ENCODE measurements at places on chromosomes 3 and 15.

DNA sequence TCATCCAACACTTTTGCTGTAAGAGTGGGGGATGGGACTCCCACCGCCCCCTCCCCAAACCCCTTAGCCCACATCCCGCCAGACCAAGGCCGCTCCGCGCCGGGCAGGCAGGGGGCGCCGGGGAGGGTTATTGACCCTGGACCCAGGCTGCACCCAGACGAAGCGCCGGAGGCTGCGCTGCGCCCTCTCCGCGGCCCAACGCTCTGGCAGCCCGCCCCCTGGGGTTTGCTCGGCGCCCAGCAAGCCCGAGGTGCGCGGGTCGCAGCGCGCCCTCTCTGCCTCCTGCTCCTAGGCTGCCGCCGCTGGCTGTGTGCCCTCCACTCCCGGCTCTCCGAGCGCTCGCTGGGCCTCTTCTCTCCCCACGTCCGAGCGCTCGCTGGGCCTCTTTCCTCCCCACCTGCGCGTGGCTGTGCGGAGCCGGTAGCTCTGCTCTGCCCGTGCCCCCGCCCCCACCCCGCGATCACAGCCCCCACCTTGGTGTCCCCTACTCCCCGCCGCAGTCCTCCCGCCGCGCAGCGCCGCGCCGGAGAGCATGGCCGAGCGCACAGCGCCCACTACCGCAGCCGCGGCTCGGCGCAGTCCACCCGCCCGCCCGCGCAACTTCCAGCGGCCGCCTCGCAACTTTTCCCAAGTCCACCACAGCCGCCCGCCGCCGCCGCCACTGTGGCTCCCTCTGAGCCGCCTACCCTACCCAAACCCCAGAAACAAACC is 1.2 kb downstream of the MECOM start:
- no peak for DNase-seq

- no peak for DNase-seq
These were observed 34.9 kb upstream of the ARL8B start for GRCh38 chr3:5087209-5087608.

- DNase-seq = no peak
These were observed 2.2 kb upstream of the THRB start for GRCh38 chr3:24496529-24497482.

DNA sequence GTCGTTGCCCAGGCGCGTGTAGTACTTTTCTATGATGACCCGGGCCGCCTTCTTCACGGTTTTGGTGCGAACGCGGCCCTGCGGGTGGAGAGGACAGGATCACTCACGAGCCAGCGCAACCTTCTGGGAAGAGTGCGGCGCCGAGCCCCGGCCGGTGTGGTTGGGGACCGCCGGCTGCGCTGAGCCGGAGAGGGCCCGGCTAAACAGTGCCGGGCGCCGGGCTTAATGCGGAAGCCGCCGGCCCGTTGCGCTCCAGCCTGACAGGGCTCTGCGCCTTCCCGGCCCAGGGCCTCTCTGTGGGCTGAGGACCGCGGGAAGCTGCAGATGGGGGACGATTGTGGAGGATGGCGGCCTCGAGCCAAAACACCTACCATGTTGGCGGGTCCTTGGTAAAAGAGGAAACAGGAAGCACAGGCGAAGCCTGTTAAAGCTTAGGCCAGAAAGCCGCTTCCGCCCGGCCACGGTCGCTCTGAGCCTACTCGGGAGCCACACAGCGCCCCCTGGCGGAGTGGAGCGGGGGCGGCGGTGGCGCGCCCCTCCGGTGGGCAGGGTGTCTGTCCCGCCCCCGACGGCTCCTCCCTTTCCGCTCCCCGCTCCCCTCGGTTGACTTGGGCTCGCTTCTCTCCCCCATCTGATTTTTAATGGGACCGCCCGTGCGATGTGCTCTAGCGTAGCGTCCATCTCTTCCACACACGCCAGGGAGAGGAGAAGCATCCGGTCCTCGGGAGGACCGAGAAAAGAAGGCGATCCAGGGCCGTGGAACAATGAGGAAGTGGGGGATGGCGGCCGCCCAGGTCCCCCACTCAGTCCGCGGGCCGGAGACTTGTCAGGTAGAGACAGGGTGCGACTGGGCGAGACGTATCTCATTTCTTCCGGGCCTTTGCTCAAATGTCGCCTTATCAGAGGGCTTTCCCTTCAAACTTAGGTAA is at the start of gene RPS17:
TSS of gene RPS17 (minus strand) at position 403 of the 929 bp plus-strand sequence. CDS start at position 374, 29 bp downstream.
- DNase-seq = peak; percentile 96

GRCh38 chr15:84812842-84813241 is 4.3 kb upstream of the ALPK3 start:
- no peak for DNase-seq

- no peak for DNase-seq
These were observed 72.5 kb upstream of the SLC6A11 start for GRCh38 chr3:10743366-10744097.

- no peak for DNase-seq
These were observed 533.0 kb upstream of the SEMA6D start for GRCh38 chr15:47184003-47184907.

- DNase-seq = no peak
These were observed 289.7 kb upstream of the TPRG1 start for GRCh38 chr3:188881954-188882641.

DNA sequence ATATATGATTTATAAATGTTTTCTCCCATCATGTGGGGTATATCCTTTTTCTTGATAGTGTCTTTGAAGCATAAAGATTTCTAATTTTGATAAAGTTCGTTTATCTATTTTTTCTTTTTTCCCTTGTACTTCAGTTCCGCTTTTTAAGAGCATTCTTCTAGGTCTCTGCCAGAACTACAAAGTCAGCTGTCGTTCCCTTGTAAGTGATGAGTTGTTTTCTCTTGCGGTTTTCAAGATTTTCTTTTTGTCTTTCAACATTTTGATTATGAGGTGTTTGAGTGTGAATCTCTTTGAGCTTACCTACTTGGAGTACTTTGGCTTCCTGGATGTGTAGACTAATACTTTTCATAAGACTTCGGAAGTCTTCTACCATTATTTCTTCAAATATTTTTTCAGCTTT is 9.3 kb upstream of the PRICKLE2 start:
- no peak for DNase-seq

GRCh38 chr3:43055806-43056770 is 49.8 kb downstream of the POMGNT2 start:
- DNase-seq = no peak

GRCh38 chr3:159877924-159878323 is 110.7 kb upstream of the IL12A start:
- no peak for DNase-seq

GRCh38 chr3:122033023-122033422 is 11.0 kb upstream of the ILDR1 start:
- no peak for DNase-seq

DNA sequence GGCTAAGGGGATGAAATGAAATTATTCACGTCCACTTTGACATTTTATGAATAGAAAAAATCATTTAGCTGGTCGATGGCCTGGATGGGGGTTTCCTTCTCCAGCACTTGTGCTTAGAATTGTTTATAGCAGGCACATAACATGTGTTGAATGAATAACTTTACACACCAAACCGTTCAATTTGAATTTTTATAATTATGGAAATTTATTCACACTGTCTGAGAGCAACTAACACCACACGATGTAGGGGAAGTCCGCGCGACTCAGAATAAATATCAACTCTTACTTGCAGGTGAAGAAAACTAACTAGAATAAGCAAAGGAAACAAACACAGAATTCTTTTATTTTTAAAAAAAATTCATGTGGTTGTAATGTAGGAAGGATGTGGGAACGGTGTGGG is 81.3 kb downstream of the MINAR1 start:
- no peak for DNase-seq

- DNase-seq = no peak
These were observed 33.9 kb downstream of the DZIP1L start for GRCh38 chr3:138081371-138082084.

- no peak for DNase-seq
These were observed 478.7 kb upstream of the WNT5A start for GRCh38 chr3:55965776-55966175.

- DNase-seq = no peak
These were observed 173.1 kb upstream of the LYSMD4 start for GRCh38 chr15:99906311-99906710.

- no peak for DNase-seq
These were observed 132.1 kb upstream of the SATB1 start for GRCh38 chr3:18557216-18557615.

DNA sequence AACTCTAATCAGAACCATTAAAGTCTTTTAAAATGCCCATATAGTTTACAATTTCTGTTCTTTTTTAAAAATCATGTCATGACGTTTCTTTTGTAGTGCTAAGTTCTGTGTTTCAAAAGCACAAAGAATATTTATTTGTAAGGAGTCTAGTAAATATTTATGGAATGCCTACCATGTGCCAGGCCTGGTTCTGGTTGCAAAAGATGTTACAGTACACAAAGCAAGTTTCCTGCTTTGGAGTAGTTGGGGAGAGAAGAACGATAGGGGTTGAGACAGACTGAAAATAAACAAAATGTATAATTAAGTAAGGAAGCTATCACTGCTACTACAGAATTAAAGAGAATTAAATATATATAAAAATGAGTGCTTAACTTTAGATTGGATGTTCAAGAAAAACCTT is 86.8 kb upstream of the CMSS1 start:
- DNase-seq = no peak

DNA sequence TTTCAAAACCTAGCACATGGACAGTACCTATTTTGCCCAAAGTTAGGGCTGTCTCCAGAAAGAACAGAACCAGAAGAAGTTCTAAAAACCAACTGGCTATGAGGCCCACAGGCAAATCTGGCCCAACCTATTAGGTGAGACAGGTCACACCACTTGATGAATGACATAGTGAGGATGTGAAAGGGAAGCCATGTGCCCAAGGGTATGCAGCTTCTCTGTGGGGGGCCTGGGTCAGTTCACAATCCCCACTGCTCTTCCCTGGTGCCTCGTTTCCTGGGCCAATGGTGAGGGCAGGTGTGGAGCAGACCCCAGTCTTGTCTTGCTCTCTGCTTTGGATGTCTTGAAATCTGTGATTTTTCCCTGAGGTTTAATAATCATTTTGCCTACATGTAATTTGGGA is 8.9 kb downstream of the INSYN1 start:
- DNase-seq = no peak

- DNase-seq = no peak
These were observed 1.8 kb downstream of the GRK7 start for GRCh38 chr3:141764986-141765385.

- DNase-seq = no peak
These were observed 52.6 kb downstream of the MBNL1 start for GRCh38 chr3:152321200-152321954.

GRCh38 chr15:39125904-39126303 is 455.0 kb upstream of the THBS1 start:
- peak; percentile 6 for DNase-seq

DNA sequence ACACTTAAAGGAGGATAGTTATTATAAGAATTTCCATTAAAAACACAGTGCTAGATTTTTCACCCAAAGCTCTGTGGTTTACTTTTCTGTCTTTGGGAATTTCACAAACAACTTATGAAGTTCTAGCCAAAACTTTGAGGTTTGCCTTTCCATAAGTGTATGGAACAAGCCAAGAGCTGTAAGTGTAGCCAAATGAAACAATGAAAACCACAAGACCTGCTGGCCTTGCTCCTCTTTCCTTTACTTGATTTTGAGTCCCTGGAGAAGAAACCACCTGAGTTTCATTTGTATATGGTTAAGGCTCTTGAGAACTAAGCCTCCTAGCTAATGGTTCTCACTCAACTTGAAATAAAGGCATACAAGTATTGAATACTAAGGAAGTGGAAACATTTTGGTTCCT is 365.3 kb upstream of the EPHA3 start:
- no peak for DNase-seq

DNA sequence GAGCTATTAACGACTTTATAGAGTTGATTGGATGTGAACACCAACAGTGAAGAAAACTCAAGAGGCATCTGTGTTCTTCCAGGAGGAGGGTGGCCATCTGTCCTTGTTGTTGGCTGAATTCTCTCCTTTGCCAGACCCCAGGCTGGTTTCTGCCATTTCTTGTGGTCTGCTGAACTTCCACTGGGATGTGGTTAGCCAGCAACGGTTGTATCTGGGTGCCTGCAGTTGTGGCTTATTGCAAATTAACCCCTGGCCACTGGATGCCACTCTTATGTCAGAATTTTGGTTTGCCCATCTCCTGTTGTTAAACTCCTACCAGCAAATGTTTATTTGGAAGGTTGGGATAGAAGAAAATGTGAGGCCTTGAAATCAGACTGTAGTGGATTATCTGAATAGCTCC is 163.6 kb upstream of the TBC1D5 start:
- DNase-seq = no peak

DNA sequence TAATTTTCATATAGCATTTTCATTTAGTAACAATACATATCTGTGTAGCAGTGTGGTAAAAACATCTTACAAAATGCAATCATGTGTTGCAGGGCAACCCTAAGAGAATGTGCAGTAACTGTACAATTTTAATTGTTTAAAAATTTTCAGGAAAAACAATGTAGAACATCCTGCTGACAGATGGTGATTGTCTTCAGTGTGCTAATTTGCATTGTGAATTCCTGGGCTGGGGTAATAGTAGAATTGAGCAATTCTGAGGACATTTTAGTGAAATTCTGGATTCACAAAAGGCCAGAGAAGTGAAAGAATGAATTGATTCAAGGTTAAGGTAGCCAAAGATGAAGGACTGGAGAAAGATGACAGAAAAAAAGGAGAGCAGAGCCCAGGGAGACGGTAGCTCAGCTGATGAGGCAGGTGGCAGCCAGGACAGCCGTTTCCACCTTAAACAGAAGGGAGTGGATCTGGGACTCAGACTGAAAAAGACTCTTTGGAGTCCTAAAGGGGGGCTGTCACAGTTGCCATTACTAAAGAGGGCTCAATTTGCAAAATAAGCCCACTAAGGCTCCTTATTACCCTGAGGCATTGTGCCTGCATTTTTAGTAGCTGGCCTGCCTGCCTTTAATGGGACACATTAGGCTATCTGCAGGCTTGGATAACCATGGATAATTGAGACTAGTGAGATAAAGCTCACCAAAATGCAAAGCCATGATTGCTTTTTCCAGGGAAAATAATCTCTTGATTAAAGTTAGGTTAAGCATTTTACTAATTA is 8.6 kb downstream of the MAP3K13 start:
- DNase-seq = no peak

DNA sequence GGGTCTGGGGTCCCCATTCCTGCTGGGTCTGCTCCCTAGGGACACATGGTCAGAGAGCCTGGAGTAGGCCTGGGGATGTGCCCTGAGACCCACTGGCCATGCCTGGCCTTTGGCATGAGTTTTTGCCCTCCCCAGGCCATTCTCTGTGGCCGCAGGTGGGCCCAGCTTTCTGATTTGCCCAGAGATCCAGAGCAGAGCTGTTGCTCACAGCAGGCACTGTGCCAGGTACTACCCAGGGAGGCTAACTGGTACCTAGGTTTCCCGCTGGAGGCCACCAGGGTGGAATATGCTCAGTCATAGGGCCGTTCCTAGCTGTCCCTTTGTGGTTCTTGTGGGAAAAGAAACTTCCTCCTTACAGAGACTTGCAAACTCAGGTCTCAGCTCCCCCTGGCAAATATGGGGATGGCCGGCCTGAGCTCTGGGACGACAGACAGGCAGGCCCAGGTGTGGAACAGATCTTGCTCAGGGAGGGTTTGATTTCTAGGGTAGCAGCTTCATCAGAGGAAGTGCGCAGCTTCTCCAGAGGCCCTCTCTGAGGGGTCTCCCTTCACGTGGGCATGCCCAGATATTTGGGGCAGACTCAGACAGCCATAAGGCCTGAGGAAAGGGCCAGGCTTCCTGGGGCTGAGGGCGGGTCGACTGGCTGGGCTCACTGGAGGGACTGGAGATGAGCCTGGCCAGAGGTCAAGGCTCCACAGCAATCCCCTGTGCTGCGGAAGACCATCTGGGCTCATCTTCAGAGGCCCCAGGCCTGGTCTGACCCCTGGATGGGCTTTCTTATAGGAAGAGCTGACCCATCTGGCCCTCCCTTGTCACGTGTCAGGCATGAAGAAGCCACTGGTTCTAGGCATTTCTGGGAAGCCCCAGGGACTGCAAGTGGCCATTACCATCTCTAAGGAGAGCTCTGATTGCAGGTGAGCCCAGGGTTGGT is 28.0 kb downstream of the ACAA1 start:
- no peak for DNase-seq
